ENCODE measurements at places on chromosomes 2 and 18.
A peak's percentile ranks its signal among the peaks of the same experiment; 100 is the strongest.

DNA sequence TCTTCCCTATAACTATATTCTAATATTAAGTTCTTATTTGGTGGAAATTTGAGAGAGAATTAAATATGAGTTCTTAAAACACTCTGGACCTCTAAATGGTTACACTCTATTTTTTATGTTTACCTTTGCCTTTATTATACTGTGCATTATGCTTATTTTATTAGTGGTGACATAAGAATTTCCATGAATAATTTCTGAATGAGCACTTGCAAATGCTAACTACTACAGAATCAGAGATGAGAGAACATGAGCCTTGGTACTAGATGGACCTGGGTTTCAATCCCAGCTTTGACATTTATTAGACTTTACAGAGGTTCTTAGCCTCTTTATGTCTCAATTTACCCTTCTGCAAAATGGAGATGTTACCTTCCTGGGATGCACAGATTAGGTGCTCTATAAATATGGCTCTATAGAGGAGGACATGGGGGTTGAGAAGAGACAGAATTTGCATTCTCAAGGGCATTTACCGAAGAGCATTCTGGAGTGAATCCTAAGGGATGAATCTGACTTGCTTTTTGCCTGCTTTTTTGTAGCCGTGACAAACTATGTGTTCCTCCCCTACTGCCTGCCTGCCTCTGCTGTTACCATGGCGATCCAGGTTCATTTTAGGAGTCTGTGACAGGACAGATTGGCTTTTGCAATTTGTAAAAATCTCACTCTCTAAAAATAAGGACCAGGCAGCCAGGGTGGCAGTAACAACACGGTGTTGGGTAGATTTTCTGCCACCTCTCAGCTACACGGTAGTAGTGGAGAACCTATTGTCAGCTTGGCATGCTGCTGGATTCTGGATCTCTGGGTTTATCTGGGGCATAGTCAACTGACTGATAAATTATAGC, 20.7 kb upstream of the CNRIP1 start:
- no peak overlapping the region for H3K27ac ChIP-seq
- DNase-seq, result no peak
- H3K27me3 ChIP-seq, result no peaks in the 10 kb centered on the region
- no peaks in the 10 kb centered on the region for H3K4me1 ChIP-seq

GRCh38 chr18:32372047-32372380, 98.7 kb downstream of the GAREM1 start:
- DNase-seq, result no peak
- H3K4me3 ChIP-seq, result peak overlapping the region; percentile 17
- no peaks in the 10 kb centered on the region for H3K27me3 ChIP-seq
- no peaks in the 10 kb centered on the region for H3K4me1 ChIP-seq

DNA sequence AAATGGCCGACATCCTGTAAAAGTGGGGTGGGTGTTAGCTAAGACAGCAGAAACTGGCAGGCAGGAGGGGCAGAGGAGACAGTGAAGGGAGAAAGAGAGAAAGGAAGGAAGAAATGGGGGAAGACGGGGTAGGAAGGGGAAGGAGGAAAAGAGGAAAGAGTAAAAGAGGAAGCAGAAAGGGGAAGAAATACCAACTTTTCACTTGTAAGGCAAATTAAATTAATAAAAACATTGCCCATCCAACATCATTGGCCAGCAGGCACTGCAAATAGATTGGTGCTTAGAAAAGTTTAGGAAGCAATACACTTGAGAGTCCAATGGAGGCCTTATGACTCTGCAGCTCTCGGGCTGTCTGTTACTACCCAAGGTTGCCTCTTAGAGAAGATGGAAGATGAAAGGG, 116.7 kb downstream of the TNS1 start:
- H3K4me3 ChIP-seq, result no peak overlapping the region
- no peak for DNase-seq
- H3K27ac ChIP-seq, result no peak overlapping the region
- H3K27me3 ChIP-seq, result no peaks in the 10 kb centered on the region

DNA sequence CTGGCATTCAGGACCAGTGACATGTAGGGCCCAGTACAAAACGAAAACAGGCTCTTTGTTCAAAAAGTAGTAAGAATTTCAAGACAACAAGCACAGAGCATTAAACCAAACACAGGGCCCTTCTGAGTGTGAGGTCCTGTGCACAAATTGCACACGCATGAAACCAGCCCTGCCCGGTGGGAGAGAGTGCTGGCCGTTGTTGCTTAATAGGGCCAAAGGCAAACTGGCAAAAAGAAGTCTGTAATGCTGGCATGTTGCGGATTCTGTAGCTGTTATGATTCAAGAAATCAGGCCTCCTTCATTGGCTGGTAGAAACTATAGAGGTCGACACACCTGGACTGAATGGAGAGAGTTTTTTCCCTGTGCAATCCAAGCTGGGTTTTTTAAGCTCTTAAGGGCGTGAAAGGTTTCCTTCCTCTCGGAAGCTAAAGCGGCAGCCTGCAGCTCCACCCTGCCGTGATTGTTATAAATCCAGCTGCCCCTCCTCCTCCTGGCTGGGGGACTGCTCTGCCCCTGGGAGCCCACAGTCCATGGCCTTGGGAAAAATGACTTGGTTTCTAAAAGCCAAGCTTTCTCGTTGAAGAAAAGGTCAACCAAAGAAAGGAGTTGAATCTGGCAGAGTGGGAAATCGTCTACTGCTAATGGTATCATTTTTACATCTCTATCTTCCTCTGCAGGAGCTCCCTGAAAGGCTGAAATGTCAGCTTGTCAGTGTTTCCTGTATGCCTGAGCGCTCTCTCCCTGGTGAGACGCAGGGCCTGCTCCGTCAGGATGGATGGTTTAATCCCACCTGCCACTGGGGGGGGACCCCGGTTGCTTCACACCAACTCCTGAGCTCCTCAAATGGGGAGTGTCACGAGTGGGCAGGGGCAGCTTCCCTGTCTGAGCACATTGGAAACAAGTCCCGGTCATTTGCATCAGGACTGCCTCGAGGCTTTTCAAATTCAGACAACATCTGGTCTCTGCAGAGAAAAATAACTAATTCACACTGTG, 143.6 kb downstream of the ALPK2 start:
- H3K4me3 ChIP-seq, result no peak overlapping the region
- no peak for DNase-seq
- no peaks in the 10 kb centered on the region for H3K36me3 ChIP-seq
- no peak overlapping the region for H3K27ac ChIP-seq

DNA sequence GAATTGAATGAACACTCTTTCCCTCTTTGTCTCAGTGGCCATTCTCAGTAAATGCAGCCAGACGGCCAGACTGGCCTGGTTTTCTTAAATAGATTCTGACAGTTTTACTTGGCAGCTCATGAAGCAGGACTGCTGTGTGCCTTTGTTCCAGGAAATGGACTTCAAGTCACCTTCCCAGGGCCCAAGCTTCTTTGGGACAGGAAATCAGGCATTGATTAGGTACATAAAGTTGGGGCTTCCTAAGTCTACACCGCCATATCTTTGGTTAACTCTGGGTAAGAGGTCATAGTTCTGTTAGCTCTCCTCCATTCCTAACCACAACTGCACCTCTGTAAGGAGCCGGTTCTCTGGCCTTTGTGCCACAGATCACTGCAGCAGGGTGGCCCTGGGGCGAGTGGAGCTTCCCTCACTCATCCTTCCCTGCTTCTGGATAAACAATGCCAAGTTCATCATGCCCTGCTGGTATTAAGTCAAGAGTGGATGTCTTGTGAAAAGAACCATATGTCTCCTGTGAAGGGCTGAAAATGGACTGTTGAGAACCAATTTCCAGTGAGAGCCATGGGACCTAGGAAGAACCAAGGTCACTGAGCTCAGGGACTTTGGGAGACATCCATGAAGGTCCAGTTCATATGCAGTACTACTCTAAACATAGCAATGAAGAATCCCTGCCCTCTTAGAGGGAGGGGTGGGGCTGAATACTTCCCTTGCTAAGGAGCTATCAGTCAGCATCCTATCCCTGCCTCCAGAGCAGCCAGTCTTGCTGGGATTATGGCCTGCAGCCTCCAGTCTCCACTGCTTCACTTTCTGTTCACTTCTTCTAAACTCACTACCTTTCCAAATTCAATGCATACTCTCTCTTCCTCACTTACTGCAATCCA, 122.6 kb upstream of the XPO1 start:
- no peaks in the 10 kb centered on the region for H3K4me1 ChIP-seq
- H3K27ac ChIP-seq, result no peak overlapping the region
- H3K4me3 ChIP-seq, result no peak overlapping the region
- no peaks in the 10 kb centered on the region for H3K36me3 ChIP-seq

DNA sequence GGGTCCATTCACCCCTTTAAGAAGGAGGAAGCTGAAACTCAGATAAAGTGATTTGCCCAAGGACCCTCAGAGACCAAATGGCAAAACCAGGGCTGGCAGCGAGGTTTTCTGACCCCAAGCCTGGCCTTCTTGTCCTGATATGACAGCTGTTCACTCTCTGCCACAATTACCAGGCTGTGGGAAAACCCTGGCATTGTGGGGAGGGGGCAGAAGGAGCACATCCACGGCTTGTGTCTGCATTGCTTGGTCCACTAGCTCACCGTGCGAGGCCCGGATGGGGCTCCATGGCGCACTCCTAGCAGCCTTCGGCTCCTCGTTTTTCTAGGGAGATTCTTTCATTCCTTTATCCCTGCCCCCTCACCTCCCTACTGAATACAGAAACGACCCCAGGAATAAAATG, 143.4 kb upstream of the SIX2 start:
- H3K4me1 ChIP-seq, result no peaks in the 10 kb centered on the region
- no peak overlapping the region for H3K4me3 ChIP-seq
- no peaks in the 10 kb centered on the region for H3K36me3 ChIP-seq
- no peak overlapping the region for H3K27ac ChIP-seq
- no peak for DNase-seq

DNA sequence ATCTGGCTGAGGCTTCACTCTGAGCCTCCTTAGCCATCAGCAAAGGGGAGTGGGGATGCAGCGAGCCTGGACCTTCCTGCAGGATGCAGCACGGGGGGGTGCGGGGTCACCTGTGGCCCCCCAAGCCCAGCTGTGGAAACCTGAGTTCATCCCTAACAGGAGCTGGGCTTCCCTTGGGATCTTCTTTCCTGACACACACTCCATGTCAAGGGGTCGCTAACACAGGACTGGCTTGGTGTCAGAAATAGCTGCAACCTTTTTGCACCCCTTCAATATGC, 174.7 kb downstream of the RTP5 start:
- H3K27me3 ChIP-seq, result peaks cover 73% of the 10 kb centered on the region
- no peak for DNase-seq
- H3K27ac ChIP-seq, result no peak overlapping the region
- H3K4me3 ChIP-seq, result no peak overlapping the region
- H3K36me3 ChIP-seq, result no peaks in the 10 kb centered on the region
- no peaks in the 10 kb centered on the region for H3K4me1 ChIP-seq

DNA sequence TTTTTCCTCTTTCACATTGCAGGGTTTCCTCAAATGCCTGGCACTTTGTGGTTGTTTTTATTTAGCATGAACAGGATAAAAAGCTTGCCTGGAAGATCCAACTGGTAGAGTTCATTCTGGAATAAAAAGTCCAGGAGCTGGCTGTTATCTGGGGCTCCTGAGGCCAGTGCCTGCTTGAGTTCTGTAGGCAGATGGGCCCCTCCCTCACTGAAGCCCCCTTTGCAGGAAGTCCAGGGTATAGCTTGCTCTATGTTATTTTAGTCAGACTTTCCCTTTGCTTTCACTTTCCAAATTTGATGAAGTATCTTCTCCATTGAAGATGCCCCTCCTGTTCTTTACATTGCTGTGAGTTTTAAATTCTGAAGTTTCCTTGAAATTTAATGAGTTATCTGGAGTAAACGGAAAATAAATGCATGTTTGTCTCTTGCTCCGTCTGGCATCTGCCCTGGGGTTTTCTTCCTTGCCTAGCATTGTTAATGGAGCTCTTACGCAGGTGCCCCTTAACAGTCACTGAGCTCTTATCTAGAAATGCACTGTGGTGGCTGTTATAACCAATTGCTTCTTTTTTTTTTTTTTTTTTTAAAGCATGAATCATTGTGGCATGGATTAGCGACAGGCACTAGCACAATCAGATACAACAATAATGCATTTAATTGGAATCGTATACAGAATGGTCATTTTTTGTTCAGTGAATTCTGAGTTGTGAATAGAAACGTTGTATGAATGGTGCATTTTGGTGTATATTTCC, 27.0 kb upstream of the LPIN1 start:
- H3K27me3 ChIP-seq, result no peaks in the 10 kb centered on the region
- H3K36me3 ChIP-seq, result no peaks in the 10 kb centered on the region
- H3K4me1 ChIP-seq, result no peaks in the 10 kb centered on the region
- no peak overlapping the region for H3K27ac ChIP-seq
- H3K4me3 ChIP-seq, result no peak overlapping the region
- no peak for DNase-seq

- no peaks in the 10 kb centered on the region for H3K4me1 ChIP-seq
- H3K4me3 ChIP-seq, result no peak overlapping the region
- no peak overlapping the region for H3K27ac ChIP-seq
- DNase-seq, result peak; percentile 25
These were observed 78.3 kb downstream of the RTP5 start for GRCh38 chr2:241947876-241948275.

DNA sequence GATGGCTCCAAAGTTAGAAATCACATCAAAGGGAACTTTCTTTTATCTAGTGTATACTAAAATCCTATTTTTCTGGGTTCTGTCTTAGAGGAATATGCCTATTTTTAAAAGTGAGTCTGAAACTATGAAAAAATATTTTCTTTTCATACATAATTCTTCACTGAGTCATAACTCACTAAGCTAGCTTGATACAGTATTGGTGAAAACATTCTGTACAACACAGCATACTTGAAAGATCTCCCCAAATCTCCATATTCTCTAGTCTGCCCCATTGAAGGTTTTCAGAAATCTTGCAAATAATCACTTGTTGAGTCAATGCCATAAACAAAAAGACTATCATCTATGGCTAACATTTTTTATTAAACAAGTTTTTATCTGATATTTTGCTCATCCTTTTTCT, 44.5 kb downstream of the COL3A1 start:
- no peaks in the 10 kb centered on the region for H3K27me3 ChIP-seq
- H3K4me3 ChIP-seq, result no peak overlapping the region
- H3K36me3 ChIP-seq, result no peaks in the 10 kb centered on the region
- H3K4me1 ChIP-seq, result no peaks in the 10 kb centered on the region
- DNase-seq, result no peak

- H3K27ac ChIP-seq, result no peak overlapping the region
- no peaks in the 10 kb centered on the region for H3K27me3 ChIP-seq
- no peak for DNase-seq
- peaks cover 2% of the 10 kb centered on the region for H3K4me1 ChIP-seq
- H3K36me3 ChIP-seq, result no peaks in the 10 kb centered on the region
- H3K4me3 ChIP-seq, result no peak overlapping the region
These were observed 137.7 kb downstream of the TANC1 start for GRCh38 chr2:159106109-159106508.

DNA sequence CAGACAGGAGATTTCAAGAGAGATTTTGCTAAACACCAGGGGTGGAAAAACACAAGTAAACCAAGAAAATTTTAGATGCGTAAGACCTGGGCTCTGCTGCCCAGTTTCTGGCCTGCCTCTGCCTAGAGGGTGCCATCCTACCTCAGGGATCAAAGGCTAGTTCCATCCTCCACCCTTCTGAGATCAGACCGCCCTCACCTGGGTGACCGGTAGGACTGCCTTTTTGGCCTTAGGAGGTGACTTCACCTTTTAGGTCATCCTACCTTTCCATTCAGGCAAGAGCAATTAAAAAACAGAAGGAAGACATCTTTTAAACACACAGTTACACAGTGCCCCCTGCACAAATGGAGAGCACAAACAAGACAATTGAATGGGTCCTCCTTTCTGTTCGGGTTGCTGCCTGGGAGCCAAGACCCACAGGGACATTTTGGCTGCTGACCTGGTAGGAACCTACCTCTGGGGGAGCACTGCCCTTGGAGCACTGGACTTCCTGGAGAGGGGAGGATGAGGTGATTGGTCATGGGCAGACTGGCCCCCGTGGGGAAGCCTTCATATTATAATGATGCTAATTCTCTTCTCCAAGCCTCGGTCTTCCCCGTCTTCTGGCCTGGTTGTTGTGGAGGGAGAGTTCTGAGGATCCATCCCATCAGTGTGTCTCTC, 3.1 kb downstream of the PSD4 start:
- no peaks in the 10 kb centered on the region for H3K27me3 ChIP-seq
- no peak for DNase-seq
- no peak overlapping the region for H3K4me3 ChIP-seq
- no peak overlapping the region for H3K27ac ChIP-seq
- H3K4me1 ChIP-seq, result no peaks in the 10 kb centered on the region

Measured in breast epithelium (tissue), 4 donors.